ENCODE measurements at places on chromosomes 11 and 22.

DNA sequence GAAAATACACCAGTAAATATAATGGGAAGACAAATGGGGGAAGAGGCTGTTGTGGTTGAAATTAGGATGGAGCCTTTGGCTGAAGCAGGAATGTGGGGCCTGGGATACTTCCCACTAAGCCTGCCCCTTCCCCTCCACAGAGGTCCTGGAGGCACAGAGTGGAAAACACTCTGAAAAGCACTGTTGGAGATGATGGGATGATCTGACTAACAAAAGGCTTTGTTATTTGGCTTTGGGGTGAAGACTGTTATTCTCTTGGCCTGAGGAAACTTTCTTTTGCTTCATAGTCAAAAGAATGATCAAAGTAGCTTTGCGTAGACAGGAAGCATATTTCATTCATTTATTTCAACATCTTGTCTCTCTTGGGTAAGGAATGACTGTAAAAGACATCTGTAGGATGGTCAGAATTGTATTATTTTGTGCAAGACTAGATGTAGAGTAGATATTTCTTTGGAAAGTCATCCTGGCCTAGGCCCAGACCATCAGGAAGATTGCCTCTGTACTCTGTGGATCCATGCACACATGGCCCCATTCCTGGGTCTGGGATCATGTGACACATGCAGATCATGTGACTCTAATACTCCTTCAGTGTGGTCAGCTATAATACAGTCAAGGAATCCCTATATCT, 111.4 kb downstream of the SPON1 start:
- DNase-seq: no peak

- DNase-seq: no peak
These were observed 23.1 kb upstream of the CBX7 start for GRCh38 chr22:39175353-39176142.

- no peak for DNase-seq
These were observed 75.0 kb downstream of the PPP2R1B start for GRCh38 chr11:111691176-111691575.

DNA sequence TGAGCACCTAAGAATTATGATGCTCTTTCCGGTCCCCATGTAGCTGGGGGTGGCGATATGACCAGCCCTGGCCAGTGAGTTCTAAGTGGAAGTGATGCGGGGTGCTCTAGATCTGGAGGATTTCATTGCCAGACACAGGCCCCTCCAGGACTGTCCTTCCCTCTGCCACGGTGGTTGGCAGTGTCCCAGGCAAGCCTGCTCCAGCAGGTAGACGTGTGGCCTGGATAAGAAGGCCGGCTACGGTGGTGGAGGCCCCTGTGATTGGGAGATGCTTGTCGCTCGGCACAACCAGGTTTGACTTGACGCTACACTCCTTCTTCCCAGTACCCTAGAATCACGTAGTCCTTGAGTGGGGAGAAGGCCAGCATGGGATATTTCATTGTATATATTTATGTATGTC, 9.1 kb upstream of the ARHGAP8 start:
- no peak for DNase-seq

DNA sequence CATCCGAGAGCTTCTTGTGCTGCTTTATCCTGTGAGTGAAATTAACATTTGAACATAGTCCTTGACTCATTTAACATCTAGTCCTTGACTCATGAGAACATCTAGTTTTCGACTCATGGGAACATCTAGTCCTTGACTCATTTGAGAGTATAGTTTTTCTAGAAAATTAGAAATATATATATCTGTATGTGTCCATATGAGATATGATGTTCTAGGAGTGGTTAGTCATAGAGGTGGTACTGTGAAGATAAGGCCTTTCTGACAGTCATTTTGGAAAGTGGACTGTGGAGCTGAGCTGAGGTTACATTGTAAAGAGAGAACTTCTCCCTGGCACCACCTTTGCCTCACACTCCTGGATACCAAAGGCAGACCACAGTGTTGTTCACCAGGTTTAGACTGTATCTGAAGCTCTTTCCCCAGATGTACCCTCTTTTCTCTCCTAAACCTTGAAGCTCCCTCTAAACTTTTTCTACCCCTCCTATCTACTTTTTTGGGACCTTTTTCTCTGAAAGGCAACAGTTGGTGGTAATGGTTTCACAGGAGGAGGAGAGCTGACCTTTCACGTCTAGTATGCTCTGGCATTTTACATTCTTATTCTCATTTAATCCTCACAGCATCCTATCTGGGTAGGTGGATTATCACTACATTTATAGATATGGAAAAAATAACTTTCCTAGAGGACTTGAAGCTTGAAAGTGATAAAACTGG, 67.2 kb downstream of the PPP2R1B start:
- DNase-seq: peak; percentile 13
